ENCODE measurements at places on chromosomes 2 and 18.

GRCh38 chr18:56391931-56392590 lies 246.3 kb downstream of the TXNL1 start:
- no peak for DNase-seq

DNA sequence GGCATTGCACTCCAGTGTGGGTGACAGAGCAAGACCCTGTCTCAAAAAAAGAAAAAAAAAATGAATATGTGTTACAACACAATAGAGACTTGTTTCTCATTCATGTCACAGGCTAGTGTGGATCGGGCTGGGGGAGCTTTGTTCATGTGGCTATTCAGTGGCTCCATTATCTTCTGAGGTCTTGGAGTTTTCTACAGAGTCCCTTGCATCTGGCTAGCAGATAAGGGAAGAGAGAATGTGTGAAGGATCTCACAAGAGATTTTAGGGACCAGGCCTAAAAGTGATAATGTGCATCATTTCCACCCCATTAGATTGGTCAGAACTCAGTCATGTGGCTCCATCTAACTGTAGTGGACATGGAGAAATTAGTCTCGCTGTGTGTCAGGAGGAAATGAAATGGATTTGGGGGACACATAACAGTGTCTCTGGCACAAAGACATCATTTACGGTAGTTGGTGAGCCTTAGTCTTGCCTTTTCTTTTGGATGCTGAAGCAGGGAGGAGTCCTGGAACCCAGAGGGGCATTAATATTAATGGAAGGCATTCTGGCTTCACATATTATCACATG lies 32.4 kb upstream of the CASP10 start:
- no peak for DNase-seq

DNA sequence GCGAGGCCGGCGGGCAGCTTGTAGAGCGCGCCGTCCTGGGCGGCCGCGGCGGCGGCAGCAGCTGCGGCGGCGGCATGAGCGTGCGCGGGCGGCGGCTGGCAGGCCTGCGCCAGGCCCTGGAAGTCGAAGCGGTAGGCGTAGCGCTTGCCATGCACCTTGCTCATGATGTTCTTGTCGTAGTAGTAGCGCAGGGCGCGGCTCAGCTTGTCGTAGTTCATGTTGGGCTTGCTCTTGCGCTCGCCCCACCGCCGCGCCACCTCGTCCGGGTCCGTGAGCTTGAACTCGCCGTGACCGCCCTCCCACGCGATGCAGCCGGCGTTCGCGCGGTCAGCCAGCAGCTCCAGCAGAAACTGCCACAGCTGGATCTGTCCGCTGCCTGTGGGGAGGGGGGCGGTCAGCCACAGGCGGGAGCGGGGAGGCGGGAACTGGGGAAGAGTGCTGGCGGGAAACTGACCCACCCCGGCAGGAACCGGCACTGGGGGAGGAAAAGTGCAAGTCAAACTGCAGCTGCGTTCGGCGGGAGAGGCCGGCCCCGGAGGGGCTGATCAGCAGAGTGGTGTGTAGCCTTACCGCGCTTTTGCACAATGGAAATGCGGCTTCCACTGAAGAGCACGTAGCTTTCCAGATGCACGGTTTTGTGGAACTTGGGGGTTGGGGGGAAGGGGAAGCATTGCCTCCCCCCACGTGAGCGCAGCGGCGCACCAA lies 3.0 kb downstream of the FEV start:
- DNase-seq, result no peak

GRCh38 chr2:106825161-106825560 lies 60.8 kb downstream of the ST6GAL2 start:
- no peak for DNase-seq

- DNase-seq, result no peak
Observed at GRCh38 chr2:119808516-119809147, 48.9 kb downstream of the PTPN4 start.

DNA sequence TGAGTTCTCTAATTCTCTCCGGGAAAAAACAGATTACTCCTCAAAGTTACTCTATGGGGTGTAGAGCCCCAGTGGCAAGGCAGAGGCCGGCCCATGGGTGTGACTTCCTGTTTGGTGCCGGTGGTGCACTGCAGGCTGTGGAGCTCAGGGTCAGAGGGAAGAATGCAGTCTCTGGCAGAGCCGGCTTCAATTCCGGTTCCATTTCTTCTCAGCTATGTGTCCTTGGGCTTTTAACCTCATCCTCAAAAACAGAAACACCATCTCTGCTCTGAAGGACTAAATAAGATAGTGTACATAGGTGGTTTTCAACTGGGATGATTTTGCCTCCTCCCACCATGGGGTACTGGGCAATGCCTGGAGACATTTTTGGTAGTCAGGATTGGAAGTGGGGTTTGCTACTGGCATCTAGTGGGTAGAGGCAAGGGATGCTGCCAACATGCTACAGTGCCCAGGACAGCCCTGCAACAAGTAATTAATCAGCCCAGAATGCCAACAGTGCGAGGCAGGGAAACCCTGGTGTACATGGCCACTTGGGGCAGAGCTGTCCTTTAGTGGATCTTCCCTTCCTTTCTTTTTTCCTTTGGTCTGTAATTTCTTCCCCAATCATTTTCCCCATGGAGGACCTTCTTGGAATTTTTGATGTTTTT lies 81.2 kb downstream of the INSIG2 start:
- DNase-seq, result no peak

- DNase-seq, result no peak
Observed at GRCh38 chr2:234771176-234771575, 180.6 kb upstream of the SH3BP4 start.

DNA sequence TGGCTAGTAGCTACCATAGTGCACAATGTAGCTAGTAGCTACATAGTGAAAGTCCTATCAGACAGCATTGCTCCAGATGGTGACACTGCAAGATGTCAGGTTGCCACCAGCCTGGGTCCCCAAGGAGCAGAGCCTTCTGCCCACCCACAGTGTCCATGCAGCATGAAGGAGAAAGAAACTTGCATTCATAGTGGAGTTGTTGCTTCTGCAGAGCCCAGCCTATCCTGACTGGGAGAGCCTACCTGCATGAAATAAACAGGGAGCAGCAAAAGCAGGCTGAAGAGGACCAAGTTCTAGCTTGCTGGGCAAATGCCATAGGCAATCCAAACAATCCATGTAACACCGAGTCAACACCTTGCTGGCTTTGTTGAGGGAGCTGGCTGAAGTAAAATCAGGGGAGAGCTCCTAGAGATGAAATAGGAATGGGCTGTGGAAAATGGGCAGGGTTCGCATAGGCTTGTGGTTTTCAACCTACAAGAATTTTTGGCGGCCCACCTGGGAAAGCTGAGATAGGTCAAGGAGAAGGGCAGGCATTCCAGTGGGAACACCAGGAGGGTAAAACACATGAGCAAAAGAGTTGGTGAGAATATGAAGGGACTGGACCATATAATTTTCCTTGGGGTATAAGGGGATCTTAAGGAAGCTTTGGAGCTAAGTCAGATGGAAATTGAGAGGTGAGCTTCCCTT lies 195.8 kb downstream of the CYP26B1 start:
- DNase-seq, result no peak

DNA sequence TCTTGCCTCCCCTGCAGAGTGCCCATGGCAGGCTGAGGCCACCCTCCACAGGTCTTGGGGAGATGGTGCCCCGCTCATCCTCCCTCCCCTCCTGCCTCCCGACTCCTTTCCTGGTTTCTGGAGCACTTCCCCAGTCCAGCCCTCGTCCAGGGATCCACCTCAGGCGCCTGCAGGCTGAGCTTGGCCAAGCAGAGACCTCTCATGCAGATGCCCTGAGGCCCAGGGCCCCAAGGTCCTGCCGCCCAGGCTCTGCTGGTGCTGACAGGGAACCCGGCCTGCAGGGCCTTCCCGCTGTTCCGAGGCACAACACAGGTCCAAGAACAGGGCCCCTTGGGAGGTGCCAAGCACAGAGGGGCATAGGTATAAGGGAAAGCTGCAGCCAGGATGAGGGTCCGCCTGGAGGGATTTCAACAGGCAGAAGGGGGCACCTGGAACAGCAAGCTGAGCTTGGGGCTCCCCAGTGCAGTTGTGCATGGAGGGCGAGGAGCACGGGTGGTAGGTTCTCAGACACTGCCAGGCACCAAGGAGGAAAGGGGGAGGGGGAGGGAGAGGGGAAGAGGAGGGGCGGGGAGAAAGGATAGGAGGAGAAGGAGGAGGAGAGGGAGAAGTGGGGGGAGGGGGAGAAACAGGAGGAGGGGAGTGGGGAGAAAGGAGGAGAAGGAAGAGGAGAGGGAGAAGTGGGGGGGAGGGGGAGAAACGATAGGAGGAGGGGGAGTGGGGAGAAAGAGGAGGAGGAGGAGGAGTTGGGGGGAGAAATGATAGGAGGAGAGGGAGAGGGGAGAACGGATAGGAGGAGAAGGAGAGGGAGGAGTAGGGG lies 1.2 kb upstream of the ANO7 start:
- DNase-seq, result no peak

DNA sequence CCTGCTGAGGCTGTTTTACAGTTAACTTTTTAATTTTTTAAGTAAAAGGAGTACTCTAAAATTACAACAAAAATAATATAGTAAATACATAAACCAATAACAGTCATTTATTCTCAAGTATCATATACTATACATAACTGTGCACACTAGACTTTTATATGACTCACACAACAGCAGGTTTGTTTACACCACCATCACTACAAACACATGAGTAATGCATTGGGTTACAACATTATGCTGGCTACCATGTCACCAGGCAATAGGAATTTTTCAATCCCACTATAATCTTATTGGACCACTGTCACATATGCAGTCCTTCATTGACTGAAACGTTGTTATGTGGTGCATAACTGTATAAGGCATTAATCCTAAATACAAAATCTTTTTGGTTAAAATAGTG lies 42.5 kb downstream of the RASGRP3 start:
- no peak for DNase-seq

DNA sequence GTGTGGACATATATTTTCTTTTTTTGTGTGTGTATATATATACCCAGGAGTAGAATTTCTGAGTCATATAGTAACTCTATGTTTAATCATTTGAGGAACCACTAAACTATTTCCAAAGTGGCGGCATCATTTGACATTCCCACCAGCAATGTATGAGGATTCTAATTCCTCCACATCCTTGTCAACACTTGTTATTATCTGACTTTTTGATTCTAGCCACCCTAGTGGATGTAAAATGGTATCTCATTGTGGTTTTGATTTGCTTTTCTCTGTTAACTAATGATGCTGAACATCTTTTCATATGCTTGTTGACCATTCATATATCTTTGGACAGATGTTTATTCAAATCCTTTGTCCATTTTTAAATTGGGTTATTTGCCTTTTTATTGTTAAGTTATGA lies 120.3 kb downstream of the TGFA start:
- no peak for DNase-seq

- no peak for DNase-seq
Observed at GRCh38 chr2:28322051-28322450, 70.6 kb upstream of the FOSL2 start.

GRCh38 chr2:30287857-30288513 lies 56.7 kb downstream of the LBH start:
- no peak for DNase-seq

DNA sequence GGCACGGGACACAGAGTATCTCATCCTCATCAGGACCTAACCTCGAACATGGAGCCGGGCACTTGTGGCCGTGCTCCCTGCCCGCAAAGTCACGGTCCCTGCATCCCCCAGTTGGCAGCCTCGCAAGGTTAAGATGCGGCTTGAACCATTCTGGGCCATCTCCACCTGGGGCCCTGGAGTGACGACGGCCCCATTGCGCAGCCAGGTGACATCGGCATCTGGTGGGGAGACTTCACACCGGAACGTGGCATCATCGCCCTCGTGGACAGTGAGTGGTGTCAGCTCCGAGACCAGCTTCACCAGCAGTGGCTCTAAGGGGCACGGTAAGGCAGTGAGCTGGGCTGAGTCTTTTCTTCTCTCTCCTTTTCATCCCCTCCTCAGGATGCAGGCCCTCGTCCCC lies 12.6 kb downstream of the TMEM198 start:
- DNase-seq, result no peak

DNA sequence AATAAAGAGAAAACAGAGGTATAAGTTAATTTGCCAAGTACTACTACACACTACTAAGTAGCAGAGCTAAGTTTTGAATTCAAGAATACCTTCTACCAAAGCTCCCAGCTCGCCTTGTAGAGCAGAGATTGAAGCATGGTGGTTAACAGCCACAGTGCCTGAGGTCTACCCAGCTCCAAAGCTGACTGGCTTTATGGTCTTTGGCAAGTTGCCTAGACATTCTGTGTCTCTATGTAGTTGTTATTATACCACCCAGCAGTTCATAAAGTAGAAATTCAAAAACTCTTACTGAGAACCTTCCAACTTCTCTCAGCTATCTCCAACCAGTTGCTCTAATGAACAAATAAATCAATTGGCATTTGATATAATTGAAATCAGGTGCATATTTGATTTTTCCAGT lies 87.8 kb downstream of the PDE11A start:
- DNase-seq, result no peak

DNA sequence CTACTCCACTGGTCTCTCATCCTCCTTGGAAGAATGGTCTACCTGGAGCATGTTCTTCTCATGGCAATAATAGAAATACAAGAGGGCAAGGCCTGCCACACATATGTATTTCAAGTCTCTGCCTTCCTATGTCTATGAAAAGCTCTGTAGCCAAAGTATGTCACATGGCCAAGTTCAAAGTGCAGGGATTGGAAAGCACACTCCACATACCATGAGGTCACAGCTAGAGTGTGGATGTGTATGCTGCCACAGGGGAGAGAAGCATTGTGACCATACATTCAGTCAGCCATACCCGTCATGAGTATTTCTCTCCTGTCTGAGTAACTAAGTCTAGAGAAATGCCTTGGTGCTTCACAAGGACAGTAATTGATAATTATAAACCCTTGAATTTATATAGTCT lies 8.8 kb upstream of the EIF2AK3 start:
- no peak for DNase-seq

- no peak for DNase-seq
Observed at GRCh38 chr2:15941871-15942710, 1.7 kb downstream of the MYCN start.

GRCh38 chr2:9174771-9175437 lies 31.7 kb upstream of the ASAP2 start:
- no peak for DNase-seq

DNA sequence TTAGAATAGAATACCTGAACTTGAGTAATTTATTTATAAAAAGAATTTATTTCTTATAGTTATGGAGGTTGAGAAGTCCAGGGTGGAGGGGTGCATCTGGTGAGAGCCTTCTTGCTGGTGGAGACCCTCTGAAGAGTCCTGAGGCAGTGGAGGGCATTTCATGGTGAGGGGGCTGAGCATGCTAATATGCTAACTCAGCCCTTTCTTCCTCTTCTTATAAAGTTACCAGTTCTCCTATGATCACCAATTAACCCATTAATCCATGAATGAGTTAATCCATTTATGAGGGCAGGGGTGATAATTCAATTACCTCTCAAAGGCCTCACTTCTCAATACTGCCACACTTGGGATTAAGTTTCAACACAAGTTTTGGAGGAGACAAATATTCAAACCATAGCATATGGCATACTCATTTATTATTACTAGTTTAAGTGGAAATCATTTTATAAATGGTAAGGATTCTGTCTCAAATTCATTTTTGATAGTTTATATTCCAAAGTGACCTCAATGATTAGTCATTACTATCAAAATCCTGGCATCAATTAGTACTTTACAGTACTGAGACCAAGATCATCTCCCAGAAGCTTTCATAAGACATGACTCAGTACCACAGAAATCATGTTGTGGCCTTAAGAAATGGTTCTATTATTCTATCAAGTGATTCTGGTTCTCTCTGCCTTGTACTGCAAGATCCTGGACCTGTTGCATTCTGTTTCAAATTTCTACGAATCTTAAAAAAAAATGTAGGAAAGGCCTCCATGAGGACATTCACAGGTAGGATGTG lies 5.5 kb downstream of the ZNF396 start:
- DNase-seq, result no peak

All from stimulated activated CD4-positive, alpha-beta T cell treated with anti-CD3 and anti-CD28 coated beads, TNF-alpha, amount 100 ng/mL, for 4 hours (primary cell).